ENCODE measurements at places on chromosomes 1 and 21.

DNA sequence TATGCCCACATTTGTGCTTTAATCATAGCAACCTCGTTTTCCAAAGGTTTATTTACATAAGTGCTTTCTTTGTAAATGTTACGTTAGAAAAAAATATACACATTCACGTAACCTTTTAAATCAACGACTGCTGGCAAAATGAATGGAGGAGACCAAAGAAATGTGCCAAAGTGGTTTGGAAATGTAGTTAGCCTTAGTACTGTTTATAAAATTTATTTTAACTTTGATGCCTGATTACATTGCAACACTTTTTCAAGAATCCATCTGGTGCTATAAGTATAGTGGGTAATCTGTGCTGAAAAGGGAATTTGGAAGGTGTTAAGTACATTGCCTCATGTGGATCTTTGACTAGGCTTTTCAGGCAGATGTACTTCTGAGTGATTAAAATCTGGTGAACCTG lies 108.9 kb downstream of the IFI44 start:
- DNase-seq, result no peak

GRCh38 chr1:227411066-227411465 lies 92.8 kb upstream of the CDC42BPA start:
- DNase-seq, result no peak

GRCh38 chr21:36749935-36750575 lies 51.1 kb downstream of the SIM2 start:
- no peak for DNase-seq

GRCh38 chr1:209586221-209586740 lies 2.8 kb downstream of the CAMK1G start:
- no peak for DNase-seq

GRCh38 chr1:17342014-17342441 lies 30.0 kb upstream of the PADI6 start:
- no peak for DNase-seq

DNA sequence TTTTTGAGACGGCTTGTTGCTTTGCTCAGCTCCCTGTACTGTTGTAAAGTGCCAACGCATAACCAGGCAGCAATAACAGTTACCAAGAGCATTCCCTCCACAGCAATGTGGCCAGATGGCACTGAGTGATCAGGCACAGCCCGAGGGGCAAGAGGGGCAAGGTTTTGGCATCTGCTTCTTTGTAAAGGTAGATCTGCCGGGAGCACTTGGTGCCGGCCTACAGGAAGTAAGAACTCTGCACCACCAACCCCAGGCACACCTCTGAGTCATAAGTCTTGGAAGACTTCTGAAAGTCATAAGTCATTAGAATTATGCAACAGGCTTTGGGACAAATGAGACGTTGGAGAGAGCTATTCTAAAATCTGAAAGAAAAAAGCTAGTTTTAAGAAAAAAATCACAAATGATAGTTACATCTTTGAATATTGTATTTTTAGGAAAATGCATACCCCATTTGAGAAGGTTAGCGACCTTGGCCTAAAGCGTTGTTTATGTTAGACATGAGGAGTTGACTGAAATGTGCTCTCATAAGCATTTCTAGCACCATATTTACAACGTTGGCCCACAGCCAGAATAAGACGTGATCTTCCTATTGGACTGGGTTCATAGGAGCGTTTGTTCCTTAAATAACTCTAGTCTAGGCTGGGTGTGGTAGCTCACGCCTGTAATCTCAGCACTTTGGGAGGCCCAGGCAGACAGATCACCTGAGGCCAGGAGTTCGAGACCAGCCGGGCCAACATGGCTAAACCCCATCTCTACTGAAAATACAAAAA lies 37.7 kb upstream of the MAP10 start:
- no peak for DNase-seq

DNA sequence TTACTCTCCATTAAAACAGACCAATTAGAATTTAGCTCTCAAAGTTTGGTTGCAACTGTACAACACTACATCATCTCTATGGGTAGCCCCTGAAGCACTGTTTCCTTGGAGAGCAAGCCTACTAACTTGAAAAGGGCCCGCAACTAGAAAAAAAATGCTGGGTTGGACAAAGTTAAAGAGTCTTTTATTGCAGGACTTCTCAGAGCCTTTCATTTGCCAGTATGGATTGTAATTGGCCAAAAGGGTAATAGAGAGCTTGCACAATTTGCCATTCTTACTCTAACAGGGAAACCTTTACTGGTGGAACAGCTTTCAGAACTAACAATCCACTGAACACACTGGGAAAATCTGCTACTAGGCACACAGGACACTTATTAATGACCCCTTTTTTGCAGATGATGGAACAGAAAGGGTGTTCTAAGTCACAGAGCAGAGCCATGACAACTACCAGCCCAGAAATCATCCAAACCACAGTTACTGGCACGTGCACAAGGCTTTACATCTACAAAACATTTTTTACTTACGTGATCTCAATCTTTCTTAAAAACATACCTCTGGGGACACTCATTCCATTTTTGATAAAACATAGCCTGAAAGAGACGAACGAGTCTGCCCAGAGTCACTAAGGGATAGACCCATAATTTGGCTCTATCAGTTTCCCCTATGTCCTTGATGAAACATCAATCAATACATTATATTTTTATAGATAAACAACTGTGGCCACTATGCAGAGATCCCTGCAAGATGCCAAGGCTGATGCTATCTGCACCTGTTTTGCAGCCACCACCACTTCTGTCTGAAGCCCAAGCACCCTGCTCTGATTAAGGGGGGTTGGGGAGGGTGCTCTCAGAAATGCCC lies 176.3 kb upstream of the EDN2 start:
- no peak for DNase-seq

DNA sequence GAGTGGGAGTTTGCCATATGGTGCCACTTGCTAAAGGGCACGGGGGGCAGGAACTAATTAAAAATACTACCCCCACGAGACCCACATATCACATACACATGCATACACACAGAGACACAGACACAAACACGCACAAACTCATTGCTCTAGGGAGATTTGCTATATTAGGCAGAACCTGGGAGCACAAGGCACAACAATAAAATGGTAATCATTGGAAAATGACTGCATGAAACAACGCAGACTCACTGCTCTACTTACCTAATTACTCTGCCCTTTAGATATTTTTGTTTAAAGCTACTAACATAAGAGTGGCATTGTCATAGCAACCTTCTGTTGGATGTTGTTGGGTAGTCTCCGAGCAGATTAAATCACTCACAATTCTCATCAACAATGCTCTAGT lies 20.3 kb upstream of the RGS4 start:
- DNase-seq, result no peak

GRCh38 chr1:43531107-43531905 lies 623 bp downstream of the PTPRF start:
- peak; percentile 4 for DNase-seq

DNA sequence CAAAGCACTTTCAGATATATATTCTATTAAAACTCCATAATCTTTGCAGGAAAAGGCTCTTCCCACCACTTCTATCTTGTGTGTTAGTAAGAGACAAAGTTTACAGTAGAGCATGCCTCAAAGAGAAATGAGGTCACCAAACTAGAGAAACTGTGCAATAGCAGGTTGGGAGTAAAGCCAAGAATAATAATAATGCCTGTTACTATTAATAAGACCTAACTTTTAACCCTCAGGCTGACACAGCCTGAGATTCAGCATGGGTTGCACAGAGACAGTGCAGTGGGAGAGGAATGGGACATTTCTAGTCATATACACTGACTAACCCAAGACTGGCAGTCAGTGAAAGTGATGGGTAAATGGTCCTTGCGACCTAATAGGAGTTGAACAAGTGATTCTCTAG lies 320.2 kb upstream of the NFIA start:
- no peak for DNase-seq

- DNase-seq, result no peak
Measured at GRCh38 chr1:238642231-238642630, 744.1 kb upstream of the CHRM3 start.

DNA sequence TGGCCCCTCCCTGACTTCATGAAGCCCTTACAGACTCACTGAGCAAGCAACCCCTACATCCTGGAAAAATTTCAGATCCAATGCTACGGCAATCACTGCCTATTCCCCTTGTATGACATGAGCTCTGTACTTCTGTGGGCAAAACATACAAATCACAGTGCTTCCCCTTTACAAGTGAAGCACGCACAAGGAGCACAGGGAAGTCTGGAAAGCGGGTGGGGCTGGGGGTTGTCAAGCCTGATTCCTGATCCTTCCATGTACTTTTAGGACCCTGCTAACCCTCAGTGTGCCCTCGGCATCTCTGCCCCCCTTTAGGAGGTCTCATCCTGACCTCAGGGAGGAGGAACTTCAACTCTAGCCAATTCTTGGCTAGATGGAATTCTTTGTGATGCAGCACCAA lies 405.7 kb upstream of the POU3F1 start:
- no peak for DNase-seq

All from activated CD4-positive, alpha-beta T cell treated with anti-CD3 and anti-CD28 coated beads for 4 hours (primary cell).